ENCODE measurements at places on chromosomes 11 and 22.
A peak's percentile ranks its signal among the peaks of the same experiment; 100 is the strongest.

- no peak for DNase-seq
These were observed 713.0 kb upstream of the LRRC4C start for GRCh38 chr11:42172441-42172840.

DNA sequence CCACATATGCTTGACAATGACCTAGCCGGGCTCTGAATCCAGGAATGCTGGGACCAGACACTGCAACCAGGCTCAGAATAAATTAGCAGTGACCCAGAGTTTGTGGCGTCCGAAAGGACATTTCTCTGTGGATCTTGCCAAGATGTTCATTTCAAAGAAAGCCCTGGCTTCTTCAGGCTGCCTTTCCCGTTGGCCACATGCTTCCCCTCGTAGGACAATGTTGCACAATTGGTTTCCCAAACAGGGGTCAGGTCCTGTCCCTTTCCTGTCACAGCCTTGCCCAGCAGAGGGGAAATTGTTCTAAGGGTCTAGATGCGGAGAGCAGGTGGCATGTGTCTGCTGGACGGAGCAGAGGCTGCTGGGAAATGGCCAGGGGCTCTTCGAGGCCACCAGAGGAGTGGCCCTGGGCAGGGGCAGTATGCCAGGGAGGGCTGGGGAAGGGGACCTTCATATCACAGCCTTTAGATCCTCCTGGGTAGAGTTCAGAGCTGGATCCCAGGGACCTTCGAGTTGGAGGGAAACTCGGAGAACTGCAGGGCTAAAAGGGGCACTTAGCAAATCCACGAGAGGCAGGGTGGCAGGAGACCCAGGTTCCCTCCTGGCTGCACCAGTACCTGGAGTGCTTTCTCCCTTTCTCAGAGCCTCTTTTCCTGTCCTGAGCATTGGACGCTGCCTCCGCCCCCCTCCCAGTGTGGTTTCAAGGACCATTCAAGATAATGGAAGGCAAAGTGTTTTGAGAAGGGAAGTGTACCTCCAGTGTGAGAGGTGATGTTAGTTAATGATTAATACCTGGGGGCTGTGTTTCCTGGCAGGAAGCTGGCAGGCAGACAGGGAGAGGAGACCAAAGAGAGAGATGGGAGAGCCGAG lies 42.3 kb downstream of the C11orf96 start:
- no peak for DNase-seq

DNA sequence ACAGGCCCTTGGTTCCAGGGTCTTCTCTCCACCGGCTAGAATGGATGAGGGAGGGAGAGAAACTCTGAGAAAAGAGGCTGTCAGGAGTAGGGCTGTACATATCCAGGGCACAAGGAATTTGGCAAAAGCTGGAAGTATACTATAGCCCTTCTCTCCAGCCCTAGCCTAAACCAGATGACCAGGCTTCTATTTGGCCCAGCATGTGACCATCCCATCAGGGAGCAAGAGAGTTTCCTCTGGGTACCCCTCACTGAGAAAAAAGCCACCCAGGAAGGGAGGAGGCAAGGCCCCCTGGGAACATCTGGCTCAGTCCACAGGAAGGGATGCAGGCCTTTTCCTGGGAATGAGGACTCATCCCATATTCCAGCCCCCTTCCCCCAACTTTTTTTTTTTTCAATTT lies 8.3 kb downstream of the CD44 start:
- no peak for DNase-seq

GRCh38 chr11:36074941-36075431 lies 131.1 kb downstream of the LDLRAD3 start:
- no peak for DNase-seq

GRCh38 chr11:98766903-98767302 lies 253.8 kb upstream of the CNTN5 start:
- no peak for DNase-seq

DNA sequence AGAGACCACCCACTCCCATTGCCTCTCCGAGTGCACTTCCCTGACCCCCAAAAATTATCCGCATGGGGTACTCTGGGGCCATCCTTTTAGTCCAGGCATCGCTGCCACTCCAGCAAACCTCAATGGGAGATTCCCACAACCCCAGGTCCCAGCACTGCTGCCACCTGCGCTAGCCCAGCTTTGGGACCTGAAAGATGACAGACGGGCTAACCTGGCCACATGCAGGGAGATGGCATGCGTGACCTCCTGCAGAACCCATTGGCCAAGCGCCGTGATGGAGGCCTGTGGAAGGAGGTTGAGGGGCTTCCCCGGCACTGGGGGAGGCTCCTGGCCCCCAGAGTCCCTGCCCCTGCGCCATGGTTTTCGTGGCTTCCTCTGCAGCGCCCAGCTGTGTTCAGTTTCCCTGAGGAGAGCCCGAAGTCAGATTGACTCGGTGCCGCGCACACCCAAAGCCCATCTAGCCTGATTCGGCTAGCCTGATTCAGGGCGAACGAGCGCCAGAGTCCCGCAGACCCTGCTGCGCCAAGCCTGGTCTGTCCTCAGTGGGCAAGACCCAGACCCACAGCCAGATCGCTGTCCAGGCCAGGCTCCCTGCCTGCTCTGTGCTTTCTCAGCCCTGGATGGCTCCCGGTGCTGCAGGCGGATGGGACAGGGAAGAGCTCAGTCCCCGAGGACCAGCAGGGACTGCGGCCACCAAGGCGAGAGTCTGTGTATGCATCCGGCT lies 751 bp upstream of the WNT7B start:
- DNase-seq = no peak

DNA sequence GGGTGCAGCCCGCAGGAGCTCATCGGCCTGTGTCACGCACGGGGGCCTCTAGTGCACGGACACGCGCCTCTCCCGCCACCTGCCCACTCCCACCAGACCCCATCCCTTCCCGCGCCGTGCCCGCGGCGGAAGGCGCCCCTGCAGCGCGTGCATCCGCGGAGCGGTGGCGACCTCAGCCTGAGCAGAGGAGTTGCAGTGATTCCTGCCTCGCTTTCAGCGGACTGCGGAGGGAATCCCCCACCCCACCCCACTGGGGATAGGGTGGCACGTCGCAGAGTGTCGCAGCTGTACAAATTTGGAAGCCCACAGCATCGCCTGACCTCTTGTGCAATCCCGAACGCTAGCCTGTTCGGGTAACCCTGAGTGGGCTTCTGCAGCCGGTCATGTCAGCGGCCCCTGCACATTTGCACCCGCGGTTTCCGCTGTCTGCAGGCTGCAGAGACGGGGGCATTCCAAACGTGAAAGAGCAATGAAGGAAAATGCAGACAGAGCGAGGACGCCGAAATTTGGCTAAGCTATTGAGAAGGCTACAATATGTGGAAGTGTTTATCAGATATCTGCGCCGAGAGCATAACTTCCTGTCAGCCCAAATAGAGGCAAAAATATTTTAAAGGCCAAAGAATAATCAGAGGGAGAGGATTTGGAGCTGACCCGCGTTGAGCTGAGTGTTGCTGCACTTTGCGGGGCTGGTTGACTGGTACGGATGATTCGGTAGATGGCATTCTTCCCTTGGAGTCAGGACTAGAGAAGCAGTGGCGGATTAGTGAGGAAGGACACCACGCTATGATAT lies 617 bp upstream of the ARHGAP20 start:
- DNase-seq = no peak

- DNase-seq = no peak
These were observed 723 bp downstream of the CCDC89 start for GRCh38 chr11:85685125-85685819.

GRCh38 chr11:122007601-122008071 lies 108.4 kb downstream of the BLID start:
- no peak for DNase-seq

GRCh38 chr11:94678901-94679300 lies 89.3 kb upstream of the AMOTL1 start:
- no peak for DNase-seq

DNA sequence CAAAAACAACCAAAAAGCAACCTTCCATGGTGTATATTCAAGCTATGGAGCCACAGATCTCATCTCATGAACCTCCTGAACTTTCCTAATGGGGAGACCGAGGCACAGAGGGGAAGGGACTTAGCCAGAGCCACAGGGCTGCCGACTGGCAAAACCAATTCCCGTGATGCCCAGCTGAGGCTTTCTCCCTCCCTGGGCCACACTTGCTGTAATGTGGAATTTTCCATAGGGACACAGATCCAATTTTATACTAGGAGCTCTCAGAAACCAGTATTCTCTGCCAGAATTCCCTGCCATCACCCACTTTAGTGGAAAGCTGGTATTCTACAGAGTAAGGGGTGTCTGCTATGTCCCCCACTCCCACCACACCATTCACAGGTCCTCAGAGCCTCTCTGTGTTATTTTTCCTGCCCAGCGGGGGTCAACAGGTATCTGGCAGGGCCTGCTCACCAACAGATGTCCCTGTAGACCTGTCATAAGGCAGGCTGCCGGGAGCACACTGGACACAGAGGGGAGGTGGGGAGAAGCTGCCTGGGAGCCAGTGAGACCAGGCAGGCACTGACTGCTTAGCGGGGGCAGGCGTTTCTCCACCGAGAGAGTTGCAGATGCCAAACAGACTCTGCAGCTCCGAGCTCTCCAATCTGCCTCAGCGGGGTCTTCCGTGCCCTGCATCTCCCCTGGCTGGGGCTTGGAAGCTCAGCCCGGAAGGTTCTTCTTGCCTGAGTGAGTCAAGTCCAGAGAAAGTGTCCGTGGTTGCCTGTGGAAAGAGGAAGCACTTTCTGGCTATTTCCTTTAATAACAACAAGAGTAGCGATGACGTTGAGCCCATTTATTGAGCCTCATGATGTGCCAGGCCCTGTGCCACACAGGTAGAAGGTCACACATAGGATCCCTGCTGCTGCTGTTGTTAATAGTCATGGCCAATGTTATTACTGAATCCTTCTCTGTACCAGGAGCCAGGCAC lies 26.3 kb downstream of the RPS6KA4 start:
- peak; percentile 35 for DNase-seq

DNA sequence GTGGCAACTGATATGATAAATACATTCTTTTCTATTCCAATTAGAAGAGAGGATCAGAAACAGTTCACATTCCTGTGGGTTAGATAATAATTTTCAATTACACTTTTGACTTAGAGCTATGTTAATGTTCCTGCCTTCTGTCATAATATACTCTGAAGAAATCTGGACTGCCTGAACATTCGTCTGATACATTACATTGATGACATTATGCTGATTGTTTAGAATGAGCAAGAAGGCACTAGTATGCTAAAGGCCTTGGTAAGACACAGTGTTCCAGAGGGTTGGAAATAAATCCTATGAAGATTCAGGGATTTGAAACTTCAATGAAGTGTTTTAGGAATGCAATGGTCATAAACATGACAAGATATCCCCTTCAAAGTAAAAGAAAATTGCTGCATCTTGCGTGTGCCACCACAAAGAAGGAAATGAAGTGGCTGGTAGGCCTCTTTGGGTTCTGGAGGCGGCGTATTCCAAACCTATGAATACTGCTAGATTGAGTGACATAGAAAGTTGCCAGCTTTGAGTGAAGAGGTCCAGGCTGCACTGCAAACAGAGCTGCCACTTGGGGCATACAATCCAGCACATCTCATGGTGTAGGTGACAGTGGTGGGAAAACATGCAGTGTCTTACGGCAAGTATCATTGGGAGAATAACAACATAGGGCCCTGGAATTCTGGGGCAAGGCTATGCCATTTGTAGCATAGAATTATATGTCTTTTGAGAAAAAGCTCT lies 21.2 kb upstream of the PDE3B start:
- DNase-seq = no peak

GRCh38 chr22:38737302-38738060 lies 18.3 kb downstream of the SUN2 start:
- no peak for DNase-seq

- no peak for DNase-seq
These were observed 4.2 kb downstream of the CCND1 start for GRCh38 chr11:69644962-69645675.

GRCh38 chr11:20303391-20303965 lies 60.0 kb upstream of the HTATIP2 start:
- DNase-seq = no peak

GRCh38 chr11:95790933-95791708 lies 823 bp downstream of the CEP57 start:
- peak; percentile 44 for DNase-seq

DNA sequence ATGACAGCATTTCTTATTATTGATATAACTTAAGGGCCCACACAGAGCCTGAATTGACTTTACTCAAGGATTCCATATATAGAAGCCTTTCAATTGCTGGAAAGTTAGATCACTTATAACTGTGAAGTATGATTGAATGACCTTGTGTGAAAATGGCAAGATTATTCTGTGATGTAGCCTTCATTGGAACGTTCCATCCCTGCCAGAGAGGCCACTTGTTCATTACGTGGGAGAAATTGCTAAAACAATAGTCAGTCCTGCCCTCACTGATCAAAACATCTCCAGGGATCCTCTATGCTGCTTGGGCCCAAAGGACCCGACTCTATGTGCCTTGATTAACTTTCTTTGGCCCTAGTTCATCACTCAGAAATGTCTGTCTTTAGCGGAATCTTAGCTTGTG lies 159.5 kb upstream of the BLID start:
- no peak for DNase-seq

GRCh38 chr11:86547727-86548126 lies 124.7 kb downstream of the ME3 start:
- DNase-seq = no peak

GRCh38 chr11:97430877-97431276 lies 1041.1 kb downstream of the JRKL start:
- DNase-seq = no peak

DNA sequence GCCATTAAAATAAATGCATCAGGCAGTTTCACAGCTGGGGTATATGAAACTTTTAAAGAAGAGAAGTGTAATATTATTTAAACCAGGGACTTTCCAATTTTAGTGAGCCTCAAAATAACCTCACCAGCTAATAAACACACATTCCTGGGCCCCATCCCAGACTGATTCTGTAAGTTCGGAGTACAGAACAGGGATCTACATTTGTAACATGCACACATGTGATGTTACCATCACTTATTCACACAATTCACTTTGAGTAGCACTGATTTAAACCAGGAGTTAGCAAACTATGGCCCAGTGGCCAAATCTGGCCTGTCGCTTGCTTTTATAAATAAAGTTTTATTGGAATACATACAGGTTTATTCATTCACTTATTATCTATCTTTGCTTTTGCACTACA lies 62.0 kb downstream of the STK33 start:
- DNase-seq = no peak

DNA sequence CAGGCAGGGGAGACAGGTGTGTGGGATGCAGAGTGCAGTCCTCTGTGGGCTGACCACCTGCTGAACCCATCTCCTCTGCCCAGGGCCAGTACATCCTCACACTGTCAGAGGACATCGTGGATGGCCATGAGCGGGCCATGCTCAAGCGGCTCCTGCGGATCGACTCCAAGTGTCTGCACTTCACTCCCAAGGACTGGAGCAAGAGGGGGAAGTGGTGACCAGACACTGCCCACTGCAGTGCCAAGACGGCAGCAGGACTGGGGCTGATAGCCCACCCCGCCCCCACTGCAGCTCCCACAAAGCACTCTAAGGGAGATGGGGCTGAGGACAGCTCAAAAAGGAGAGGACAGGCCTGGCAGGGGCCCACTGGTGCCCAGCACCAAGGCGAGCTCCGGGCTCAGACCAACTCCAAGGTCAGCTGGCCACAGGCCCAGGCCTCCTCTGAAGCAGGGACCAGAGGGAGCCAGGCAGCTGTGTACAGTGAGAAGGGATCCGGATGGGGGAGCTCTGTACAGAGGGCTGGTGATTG lies 1.6 kb downstream of the RNASEH2C start:
- no peak for DNase-seq

GRCh38 chr22:36457688-36458450 lies 23.6 kb downstream of the TXN2 start:
- DNase-seq = no peak
